T-helper 17 cell (primary cell): ENCODE measurements at places on chromosomes 1 and 21. TPM values are rescaled to one million over a fixed set of nuclear protein-coding genes. Genes with fewer than 3 reads are reported as not detected.

Gene DDR2
- total RNA-seq, result 0.26 TPM

Gene SLC30A7
- total RNA-seq, result 26.3 TPM

Gene CACNA1S
- total RNA-seq, result not detected

Gene LEFTY2
- not detected for total RNA-seq

Gene LORICRIN
- total RNA-seq, result not detected

Gene GBP6
- total RNA-seq, result 0.23 TPM

GRCh38 chr1:154258784-154259183, 13.6 kb upstream of the HAX1 start:
- peaks cover 14% of the 10 kb centered on the region for H3K36me3 ChIP-seq
- no peak for DNase-seq
- H3K27me3 ChIP-seq, result no peaks in the 10 kb centered on the region

DNA sequence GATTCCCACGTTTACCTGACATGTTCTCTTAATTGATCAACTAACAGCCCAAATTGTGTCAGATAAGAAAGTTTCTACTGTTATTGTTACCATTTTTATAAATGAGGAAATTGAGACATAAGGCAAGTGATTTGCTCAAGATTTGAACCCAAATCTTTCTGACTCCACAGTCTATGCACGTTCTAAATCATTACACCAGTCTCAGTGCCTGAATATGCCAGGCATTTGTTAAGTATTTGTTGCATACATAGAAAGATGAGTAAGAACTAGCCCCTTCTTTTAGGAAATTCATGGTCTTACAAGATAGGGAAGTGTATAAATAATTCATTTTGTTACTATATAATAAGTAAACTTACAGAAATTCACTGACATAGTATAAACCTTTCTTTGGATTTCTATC, 7.1 kb upstream of the CD101 start:
- H3K4me1 ChIP-seq, result peaks cover 13% of the 10 kb centered on the region
- H3K27me3 ChIP-seq, result no peaks in the 10 kb centered on the region
- no peak overlapping the region for H3K27ac ChIP-seq
- H3K36me3 ChIP-seq, result peaks cover 6% of the 10 kb centered on the region

DNA sequence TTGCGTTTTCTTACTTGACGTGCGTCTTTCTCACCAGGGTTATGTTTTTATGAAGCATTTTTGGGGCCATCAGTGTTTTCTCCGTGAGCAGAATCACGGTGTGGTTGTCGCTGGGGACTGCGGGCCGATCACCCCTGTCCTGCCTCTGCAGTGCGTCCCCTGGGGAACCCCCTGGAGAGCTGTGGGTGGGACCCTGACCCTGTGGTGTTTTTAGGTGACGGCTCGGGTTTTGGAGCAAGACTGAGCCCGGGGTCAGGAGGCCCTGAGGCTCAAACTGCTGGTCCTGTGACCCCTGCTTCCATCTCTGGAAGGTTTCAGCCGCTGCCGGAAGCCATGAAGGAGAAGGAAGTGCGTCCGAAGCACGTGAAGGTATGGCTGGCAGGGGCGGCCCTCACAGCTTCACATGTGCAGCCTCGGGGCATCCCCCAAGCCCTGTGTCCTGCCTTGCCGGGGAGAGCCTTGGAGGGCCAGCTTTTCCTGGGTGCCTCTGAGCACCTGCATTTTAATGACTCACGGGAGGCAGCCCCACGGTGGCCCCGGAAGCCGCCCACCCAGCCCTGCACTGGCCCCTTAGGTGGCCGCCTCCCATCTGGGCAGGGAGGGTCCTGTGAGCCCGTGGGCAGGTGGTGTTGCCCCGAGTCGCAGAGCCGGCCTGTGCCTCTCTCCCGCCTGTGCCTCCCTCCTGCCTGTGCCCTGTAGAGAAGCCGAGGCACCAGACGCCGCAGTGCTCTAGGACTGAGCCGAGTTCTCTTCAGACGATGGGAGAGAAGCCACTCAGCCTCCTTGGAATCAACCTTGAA, 36.7 kb upstream of the DIP2A start:
- peaks cover 12% of the 10 kb centered on the region for H3K4me1 ChIP-seq
- no peak overlapping the region for H3K4me3 ChIP-seq
- DNase-seq, result no peak
- H3K36me3 ChIP-seq, result peaks cover 2% of the 10 kb centered on the region
- no peak overlapping the region for H3K27ac ChIP-seq
- no peaks in the 10 kb centered on the region for H3K27me3 ChIP-seq

DNA sequence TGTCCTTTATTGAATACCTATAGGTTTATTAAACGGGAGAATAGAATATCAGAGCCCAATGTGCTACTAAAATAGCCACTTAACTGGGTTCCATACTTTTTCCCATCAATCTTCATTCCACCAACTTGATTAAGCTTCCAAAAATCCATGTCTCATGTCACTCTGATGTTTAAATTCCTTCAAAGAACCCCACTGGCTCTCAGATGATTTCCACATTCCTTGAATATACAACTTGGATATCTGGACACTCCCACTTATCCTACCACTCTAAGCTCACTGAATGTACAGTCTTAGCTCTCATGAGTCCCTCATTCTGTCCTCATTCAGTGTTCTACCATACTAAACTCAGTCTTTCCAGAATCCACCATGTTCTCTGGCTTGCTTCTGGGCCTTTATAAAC, 21.1 kb downstream of the COL11A1 start:
- DNase-seq, result no peak
- no peaks in the 10 kb centered on the region for H3K27me3 ChIP-seq
- H3K36me3 ChIP-seq, result no peaks in the 10 kb centered on the region
- H3K4me1 ChIP-seq, result no peaks in the 10 kb centered on the region
- no peak overlapping the region for H3K27ac ChIP-seq
